ENCODE measurements at places on chromosomes 16 and 17.

DNA sequence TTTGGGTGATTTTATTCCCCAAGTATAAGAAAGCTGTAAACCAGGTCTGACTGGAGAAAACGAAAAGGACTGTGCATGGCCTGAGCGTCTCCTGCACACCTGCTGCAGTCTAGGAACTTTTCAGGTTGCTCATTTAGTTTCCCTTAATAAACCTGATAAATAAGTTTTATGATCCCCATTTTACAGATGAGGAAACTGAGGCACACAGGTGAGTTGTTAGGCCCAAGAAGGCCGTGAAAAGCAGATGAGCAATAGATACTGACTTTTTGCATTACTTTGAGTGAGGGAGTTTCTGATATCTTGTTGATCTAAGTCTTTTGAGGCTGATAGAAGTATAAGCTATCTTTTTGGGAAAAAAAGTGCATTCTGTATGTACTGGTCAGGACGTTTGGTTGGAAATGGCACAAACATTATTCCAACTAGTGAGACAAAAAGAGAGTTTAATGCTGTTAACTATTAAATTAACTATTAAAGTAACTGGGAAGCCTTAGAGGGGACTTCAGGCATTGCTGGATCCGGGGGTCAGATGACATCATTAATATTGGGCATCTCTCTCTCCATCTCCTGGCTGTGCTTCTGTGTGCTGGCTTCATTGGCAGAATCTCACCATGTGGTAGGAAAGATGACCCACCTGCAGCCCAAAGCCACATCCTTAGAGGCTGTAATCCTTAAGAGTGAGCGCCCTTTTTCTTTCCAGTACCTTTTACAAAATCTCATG, 163.4 kb downstream of the CMIP start:
- DNase-seq: no peak

- DNase-seq: no peak
Observed at GRCh38 chr17:55228683-55229192, 36.0 kb upstream of the HLF start.

GRCh38 chr17:17760350-17760749, 76.4 kb downstream of the SREBF1 start:
- DNase-seq: no peak

GRCh38 chr17:58741121-58741625, 14.5 kb upstream of the PPM1E start:
- DNase-seq: no peak

DNA sequence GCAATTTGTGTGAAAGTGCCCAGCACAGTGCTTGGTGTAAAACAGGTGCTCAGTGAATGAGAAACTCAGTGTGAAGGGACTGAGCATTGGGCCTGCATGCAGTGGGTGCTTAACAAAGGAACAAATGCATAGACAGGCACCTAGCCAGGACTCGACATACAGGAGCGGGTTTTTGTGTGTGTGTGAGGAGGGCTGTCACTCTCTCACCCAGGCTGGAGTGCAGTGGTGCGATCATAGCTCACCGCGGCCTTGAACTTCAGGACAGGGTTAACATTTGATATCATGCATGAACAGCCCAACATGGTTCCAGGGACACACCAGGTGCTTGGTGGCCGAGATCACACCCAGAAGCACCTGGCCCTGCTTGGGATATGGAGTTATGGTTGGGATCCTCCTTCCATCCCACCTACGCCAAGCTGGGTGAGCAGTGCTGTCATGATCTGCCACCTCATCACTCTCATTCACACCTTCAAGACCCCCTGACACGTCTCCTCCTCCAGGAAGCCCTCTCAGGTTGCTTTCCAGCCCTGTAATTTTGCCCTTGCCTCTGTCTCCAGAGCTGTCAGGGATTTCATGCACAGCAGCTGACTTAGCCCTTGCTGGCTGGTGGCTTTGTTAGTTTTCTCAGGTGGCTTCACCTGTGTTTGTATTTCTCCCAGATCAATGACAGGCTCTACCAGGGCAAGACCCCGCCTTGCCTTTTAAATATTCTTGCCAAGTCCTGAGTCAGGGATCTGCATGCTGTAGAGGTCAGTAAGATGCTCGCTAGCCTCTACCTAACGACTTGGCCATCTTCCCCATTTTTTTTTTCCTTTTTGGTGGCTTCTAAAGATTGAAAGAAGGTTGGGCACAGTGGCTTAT, 66.4 kb downstream of the OR1D5 start:
- no peak for DNase-seq

- peak; percentile 65 for DNase-seq
Observed at GRCh38 chr16:29819506-29819905, 756 bp upstream of the MVP start.

- no peak for DNase-seq
Observed at GRCh38 chr17:65278820-65279184, 141.6 kb downstream of the RGS9 start.

DNA sequence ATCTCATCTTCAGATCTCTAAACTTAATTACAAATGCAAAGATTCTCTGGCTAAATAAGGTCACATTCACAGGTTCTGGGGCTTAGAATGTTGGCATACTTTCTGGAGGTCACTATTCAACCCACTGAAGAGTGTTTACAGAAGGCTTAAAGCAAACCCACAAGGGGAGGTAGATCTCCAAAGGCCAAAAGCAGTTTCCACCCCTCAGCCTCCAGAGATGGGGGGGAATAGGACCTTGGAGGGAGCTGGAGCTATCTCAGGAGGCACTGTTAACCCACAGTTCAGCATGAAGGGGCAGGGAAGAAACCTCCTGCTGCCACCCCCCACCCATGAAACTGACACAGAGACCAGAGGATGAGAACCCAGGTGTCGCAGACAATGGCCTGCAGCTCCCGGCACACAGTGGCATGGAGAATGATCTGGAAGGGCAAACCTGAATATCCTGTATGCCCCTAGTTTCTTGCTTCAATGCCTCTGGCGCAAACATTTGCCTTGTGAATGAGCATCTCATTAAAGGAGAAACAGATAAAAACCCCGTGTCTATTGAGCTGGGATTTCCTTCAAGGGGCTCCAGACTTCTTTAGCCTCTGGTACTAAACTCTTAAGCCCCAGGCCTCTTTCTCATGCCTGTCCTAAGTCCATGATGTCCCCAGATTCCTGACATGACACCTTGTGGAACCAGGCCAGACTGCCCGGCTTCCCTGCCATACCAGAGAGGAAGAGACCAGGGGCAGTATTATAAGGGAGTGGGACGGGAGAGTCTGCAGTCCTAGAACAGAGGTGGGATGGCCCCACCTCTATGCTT, 103.1 kb upstream of the CDH5 start:
- DNase-seq: no peak

DNA sequence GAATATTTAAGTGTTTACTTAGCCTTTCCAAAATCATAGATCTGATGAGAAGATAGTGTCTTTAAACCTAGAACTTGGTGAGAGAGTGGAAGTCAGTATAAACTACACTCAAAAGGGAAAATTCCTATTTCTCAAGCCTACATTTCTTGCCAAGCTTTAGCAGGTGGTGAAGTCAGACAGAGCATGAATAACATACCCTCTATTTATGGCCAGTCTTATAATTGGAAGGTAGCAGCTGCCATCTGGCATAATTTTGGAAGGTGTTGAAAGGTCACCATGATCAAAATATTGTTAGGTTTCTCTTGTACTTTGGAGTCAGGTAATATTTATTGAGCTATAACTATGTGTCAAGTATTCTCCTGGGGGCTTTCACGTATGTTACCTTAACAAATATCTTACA, 729.3 kb upstream of the KIF2B start:
- no peak for DNase-seq

GRCh38 chr16:88063211-88063773, 112.1 kb downstream of the BANP start:
- no peak for DNase-seq

GRCh38 chr17:50918933-50919296, 52.8 kb upstream of the TOB1 start:
- no peak for DNase-seq

DNA sequence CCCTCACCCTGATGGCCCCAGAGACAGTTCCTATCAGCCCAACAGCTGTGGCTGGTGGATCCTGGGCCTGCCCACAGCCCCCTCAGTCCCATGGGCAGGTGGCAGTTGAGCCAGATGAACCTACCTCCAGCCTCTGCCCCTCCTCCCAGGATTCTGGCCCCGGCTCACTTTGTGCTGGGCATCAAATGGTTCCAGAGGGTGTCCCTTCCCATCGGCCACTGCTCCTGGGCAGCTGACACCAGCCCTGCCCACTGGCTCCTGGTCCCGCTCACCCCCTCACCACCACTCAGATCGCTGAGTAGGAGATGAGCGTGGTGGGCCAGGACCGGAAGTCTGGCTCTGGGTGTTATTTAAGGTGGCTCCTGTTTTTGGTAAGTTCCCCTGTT, 2.0 kb downstream of the TTYH2 start:
- no peak for DNase-seq

- no peak for DNase-seq
Observed at GRCh38 chr16:88366704-88367047, 16.1 kb upstream of the ZNF469 start.

- DNase-seq: no peak
Observed at GRCh38 chr17:79794659-79795511, 2.0 kb downstream of the CBX8 start.

- no peak for DNase-seq
Observed at GRCh38 chr17:29980261-29980660, 38.8 kb downstream of the EFCAB5 start.

GRCh38 chr17:1906662-1907101, 76.9 kb downstream of the RPA1 start:
- DNase-seq: no peak

DNA sequence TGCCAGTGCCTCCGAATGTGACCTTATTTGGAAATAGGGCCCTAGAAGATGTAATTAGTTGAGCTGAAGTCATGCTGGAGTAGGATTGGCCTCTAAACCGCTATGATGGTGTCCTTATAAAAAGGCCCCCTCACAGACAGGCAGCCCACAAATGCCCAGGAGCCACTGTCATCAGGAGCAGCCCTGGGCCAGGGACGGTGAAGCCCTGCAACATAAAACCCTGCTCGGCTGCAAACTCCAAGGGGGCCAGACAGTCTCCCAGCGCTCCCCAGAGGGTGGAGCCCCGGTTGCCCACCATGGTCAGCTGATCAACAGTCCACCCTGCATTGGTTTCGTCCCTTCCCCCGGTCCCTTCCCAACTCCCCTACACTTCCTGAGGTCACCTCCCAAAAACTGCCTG, 351.7 kb downstream of the FOXL1 start:
- DNase-seq: no peak

GRCh38 chr16:68711421-68712139, 25.5 kb upstream of the CDH1 start:
- peak; percentile 33 for DNase-seq

- no peak for DNase-seq
Observed at GRCh38 chr17:32350666-32351418, 885 bp downstream of the ZNF207 start.

DNA sequence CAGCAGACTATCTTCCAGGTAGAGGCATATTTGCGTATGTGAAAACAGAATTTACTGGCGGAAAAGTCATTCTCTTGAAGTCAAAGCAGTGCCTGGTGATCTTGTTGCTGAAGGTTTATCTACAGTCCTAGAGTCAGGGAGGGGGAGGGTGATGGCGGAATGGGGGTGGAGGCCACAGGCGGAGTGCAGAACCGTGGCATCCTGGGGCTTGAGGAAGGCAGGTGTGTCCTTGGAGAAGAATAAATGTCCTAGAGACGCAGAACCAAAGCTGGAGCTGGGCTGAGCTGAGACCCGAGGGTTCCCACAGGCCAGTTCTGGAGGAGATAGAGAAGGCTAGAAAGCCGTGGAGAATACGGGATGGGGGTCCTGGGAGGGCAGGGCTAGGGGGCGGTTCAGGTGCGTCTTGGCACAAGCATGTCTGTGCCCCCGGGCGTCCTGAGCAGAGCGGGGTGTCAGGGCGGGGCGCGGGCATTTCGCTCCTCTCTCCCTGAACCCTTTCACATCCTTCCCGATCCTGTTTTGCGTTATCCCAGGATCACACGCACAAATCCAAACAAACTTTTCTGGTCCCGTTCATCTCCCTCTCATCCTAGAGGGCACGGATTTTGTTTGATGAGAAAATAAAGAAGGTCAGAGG, 76.9 kb upstream of the CREBBP start:
- no peak for DNase-seq

DNA sequence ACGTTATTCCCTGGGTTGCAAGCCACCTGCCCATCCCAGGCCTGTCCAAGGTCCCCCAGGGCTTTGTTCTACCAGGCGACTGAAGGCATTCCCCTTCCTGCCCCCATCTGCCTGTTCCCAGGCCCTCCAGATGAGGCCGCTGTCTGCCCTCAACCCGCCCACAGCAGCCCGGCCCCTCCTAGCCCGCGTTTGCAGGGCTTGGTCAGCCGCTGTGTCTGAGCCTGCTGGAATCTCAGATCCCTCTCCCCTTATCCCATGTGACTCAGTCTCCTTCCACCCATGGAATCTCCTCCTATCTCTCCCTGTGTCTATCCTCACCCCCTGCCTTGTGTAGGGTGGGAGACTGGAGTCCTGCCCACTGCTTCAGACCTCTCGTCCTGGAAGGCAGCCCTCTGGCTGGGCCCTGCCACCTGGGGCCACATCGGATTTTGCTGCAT, 186.0 kb upstream of the TNRC6C start:
- DNase-seq: peak; percentile 87

DNA sequence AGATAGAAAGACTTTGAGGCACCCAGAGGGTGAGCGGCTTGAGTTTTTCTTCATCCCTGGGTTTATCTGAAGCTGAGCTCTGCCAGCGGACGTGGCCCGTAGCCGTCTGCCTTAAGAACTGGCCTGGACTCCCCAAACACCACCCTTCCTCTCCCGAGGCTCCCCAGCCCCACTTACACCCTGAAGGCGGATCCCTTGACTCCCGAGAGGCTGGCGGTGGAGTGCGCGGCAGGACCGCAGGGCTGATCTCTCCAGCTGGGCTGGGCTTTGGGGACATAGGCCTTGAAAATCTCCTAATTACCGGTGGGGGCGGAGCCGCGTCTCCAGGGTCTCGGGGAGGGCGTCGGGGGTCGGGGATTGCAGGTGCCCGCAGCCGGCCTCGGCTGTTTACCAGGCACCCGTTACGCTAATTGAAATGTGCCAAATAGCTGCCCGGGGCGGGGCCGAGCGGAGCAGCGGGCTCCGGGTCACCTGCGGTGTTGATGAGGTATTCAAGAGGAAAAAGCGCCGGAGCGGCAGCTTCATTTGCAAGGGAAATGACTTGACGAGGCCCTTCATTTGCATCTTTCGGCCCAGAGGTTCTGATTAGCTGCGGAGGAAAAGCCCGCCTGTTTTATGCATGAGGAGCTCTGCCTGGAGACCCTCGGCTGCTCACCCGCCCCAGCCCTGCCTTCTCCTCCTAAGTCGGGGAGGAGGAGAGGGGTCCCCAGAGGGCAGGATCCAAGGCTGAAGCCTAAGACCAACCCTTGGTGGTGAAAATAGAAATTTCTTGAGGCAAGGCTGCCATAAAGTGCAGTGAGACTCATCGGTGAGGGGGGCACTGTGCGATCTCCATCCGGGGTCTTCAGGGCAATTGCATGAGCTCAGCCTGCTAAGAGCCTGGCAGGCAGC, 100.7 kb downstream of the MGAT5B start:
- DNase-seq: peak; percentile 35

GRCh38 chr17:57293077-57293476, 36.8 kb downstream of the MSI2 start:
- no peak for DNase-seq

Measured in upper lobe of left lung (tissue), 6 donors.